MCF 10A (cell line): ENCODE measurements at places on chromosomes 5 and 9.

DNA sequence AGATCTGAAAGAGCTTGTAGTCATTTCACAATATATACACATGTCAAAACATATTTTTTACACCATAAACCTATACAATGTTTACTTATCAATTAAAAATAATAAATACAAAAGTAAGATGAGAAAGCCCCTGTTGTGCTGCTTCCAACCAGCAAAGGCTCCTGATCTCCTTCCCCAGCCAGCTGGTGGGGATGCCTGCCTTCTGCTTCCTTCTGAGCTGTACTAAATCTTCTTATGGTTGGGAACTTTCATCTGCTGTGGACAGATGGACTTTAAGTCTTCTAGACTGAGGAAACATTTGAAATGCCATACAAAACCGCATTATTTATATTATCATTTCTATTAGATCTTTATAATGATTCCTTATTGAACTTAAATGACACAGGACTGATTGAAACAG lies 745.3 kb upstream of the CHD1 start:
- no peak for DNase-seq

GRCh38 chr9:75692309-75692708 lies 198.2 kb upstream of the PCSK5 start:
- DNase-seq = no peak

GRCh38 chr9:135379540-135380267 lies 99.9 kb upstream of the PPP1R26 start:
- peak; percentile 15 for DNase-seq

GRCh38 chr9:100206899-100207298 lies 107.9 kb downstream of the INVS start:
- DNase-seq = no peak

DNA sequence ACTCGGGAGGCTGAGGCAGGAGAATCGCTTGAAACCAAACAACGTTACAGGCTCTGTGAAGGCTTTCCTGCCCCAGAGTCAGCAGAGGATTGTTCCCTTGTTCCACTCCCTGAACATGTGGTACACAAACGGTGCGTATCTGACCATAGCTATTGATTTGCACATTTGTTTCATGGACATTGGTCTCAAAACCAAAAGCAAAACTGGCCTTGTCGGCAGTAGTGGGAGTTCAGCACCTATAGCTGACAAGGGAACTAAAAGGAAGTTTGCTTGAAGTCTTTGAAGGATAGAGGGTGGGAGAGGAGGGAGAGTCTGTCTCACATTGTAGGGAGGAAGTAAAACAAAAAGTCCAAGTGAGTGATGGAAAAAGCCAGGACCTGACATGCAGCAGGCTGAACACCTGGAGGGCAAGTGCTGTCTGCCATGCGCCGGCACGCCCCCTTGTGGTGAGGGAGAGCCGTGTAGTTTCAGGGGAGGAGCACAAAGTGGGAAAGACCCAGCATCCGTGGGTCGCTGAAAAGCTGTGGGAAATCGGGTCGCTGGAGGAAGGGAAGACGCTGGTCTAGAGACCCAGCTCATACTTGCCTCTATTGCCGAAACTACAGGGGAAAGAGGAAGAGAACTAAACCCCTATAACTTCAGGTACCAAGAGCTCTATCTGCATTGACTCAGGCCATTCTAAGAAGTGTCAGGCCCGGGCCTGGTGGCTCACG lies 58.0 kb downstream of the RAD23B start:
- DNase-seq = peak; percentile 83

DNA sequence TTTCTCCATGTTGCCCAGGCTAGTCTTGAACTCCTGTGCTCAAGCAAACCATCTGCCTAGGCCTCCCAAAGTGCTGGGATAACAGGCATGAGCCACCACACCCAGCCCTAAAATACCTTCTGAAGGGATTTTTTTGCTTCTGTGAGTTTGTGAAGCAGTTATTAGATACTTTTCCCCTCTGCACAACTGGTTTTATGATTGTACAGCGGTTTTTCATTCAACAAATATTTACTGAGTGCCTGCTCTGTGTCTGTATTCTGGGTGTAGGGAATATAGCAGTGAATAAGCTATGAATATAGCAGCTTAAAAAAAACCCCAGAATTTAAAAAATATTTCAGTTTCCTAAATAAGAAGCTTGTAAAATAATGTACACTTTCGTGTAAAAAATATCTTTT lies 2.3 kb downstream of the SNX24 start:
- no peak for DNase-seq

- peak; percentile 57 for DNase-seq
Measured at GRCh38 chr9:34991607-34992375, 2.2 kb downstream of the DNAJB5 start.

DNA sequence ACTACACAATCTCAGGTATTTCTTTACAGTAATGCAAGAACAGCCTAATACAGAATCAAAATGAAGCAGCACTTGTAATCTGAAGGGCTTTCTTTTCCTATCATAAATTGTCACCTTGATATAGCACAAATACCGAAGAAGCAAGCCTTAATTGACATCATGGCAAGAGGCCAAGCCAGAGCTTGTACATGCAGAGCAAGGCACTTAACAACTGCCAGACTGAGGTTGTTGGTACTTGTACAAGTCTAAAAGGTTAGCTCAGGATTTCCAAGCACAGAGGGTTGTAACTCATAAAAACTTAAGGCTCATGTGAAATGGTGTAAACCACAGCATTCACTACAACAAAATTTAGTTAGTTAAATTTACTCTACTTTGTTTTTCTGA lies 158.8 kb upstream of the SPEF2 start:
- peak; percentile 17 for DNase-seq

GRCh38 chr9:125964702-125965225 lies 217.6 kb downstream of the PBX3 start:
- DNase-seq = no peak

- DNase-seq = no peak
Measured at GRCh38 chr9:115058175-115058574, 59.8 kb downstream of the TNC start.

GRCh38 chr9:111743275-111743674 lies 51.5 kb downstream of the SHOC1 start:
- DNase-seq = peak; percentile 94

- DNase-seq = no peak
Measured at GRCh38 chr5:168910874-168911273, 331.7 kb upstream of the PANK3 start.

DNA sequence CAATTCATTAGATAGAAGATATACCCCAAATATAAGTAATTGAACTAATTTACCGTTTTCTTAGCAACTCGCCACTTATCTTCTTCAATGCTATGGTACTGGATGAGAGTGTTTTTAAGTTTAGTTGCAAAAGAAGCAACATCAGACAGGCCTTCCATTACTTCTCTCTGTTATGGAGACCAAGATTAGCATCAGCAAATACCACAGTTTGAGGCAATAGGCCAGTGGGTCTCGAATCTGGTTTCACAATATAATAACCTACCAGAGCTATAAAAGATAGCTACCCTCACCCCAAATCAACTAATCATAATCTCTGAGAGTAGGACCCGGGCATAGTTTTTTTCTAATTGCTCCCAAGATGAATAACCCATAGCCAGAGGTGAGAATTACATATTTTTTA lies 5.1 kb downstream of the STARD4 start:
- no peak for DNase-seq

DNA sequence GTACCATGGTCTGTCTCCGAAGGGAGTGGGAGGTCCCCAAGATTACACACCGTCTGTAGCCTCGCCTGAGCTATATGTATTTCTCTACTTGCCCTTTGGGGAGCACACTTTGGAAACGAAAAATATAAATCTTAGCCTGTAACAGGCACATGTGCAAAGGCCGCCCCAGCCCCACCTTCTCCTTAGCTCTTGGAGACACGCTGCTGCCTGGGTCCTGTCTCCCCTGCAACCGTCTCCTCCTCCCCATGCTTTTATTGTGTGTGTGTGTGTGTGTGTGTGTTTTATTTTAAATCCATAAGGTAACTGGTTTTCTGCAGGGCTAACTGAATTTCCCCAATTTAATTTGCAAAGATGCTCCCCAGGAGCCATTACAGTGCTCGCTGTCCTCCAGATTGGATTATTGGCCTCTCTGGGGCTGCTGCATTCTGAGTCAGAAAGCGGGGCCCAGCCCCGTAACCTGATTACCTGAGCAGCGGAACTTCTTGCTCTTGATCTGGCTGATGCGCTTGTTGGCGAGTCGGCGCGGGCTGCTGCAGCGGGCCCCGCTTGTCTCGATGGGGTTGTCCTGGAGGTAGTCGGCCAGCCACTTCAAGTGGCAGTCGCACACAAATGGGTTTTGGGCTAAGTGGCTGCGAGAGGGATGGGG lies 193.3 kb upstream of the PANK3 start:
- DNase-seq = no peak

- DNase-seq = peak; percentile 17
Measured at GRCh38 chr5:36237751-36238150, 4.0 kb downstream of the NADK2 start.

GRCh38 chr5:176693477-176693851 lies 46.2 kb downstream of the TSPAN17 start:
- peak; percentile 34 for DNase-seq

DNA sequence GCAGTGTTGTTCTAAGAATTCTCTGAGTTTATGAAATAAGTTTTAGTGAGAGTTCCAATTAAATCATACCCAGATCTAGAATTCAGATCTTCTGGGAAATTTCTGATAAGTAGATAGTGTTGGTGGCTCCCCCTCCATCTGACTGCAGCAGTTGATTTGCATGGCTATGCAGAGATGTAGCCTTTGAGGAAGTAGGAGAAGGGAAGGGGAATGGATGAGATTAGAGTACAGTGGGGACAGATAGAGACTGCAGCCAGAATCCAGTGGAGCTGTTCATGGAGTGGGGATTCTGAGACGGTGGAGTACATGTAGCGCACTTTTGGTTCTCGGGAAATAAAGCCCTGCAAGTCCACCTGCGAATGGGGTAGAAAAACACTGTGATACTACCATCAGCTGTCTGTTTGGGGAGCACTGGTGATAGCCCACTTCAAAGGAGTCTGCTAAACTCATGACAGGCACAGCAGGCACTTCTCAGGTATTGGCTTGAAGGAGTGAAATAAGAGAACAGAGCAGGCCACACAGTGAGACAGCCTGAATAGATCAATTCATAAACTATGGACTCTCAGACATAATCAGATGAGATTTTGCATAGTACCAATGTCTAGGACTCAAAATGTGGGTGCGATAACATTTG lies 96.8 kb downstream of the ALDH1A1 start:
- DNase-seq = no peak

DNA sequence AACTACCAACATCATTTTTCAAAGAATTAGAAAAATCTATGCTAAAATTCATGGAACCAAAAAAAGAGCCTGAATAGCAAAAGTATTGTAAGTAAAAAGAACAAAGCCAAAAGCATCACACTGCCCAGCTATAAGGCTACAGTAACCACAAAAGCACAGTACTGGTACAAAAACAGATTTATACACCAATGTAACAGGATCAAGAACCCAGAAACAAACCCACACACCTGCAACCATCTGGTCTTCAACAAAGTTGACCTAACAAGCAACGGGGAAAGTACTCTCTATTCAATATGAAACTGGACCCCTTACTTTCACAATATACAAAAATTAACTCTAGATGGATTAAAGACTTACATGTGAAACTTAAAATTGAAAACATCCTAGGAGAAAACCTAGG lies 94.2 kb upstream of the TARS1 start:
- DNase-seq = no peak
